WTC11 (cell line): ENCODE measurements at places on chromosomes 7 and 10. TPM values are rescaled to one million over a fixed set of nuclear protein-coding genes. Genes with fewer than 3 reads are reported as not detected.
A peak's percentile ranks its signal among the peaks of the same experiment; 100 is the strongest.

DENND11 gene
- 20.6 to 22.1 TPM (median 20.8 TPM) in 3 replicates for total RNA-seq

DNA sequence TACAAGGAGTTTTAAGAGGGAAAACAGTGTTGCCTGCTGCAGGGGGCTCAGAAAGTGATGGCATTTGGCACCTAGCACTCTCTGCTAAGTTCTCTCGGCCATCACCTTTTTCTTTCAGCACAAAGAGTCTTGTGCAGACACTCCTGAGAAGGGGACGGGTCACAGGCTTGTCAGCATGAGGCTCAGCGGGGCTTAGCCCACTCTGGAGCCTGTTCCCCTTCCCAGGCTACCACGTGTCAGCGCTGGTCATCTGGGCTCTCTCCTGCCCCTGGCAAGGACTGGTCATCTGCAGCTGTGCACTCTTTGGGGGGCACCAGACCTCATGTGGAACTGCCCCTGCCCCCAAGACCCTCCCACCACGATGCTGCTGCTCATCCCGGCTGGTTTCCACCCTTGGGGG is 152.1 kb upstream of the MKI67 start:
- H3K36me3 ChIP-seq = no peaks in the 10 kb centered on the region
- no peaks in the 10 kb centered on the region for H3K27me3 ChIP-seq
- no peak overlapping the region for H3K27ac ChIP-seq
- peaks cover 4% of the 10 kb centered on the region; the same call in 1 of the 2 replicates for H3K4me1 ChIP-seq

- H3K4me3 ChIP-seq = no peak overlapping the region
- no peak for DNase-seq
- peak overlapping the region; percentile 8 for H3K27ac ChIP-seq
- no peaks in the 10 kb centered on the region for H3K27me3 ChIP-seq
These were observed 19.4 kb downstream of the NOBOX start for GRCh38 chr7:144384071-144384470.

DNA sequence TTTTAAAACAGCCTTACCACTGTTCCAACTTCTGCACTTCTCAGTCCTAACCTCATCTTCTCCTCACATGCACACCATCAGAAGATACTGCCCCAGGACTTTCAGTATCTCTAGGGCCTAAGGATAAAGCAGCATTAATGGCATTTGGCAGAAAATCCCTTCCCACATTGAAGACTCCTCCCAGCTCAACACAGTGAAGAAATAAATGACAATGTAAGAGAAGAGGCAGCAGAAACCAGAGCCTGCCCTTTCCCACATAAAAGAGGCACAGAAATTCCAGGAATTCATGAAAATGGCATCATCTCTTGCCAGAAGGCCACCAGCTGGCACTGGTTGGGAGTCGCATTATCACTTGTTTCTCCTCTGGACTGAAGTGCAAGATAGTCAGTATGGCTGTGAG is 3.7 kb downstream of the GCC1 start:
- H3K36me3 ChIP-seq = peaks cover 19% of the 10 kb centered on the region
- H3K4me1 ChIP-seq = peaks cover 21% of the 10 kb centered on the region
- DNase-seq = no peak
- H3K27ac ChIP-seq = no peak overlapping the region

- no peak for DNase-seq
- no peak overlapping the region for H3K27ac ChIP-seq
- peaks cover 37% of the 10 kb centered on the region for H3K4me1 ChIP-seq
These were observed 16.0 kb downstream of the CHST15 start for GRCh38 chr10:124077208-124077993.

TMEM178B gene
- 18.0 to 22.3 TPM (median 20.4 TPM) in 3 replicates for total RNA-seq

PPP1R17 gene
- 1.5 to 2.6 TPM (median 1.6 TPM) in 3 replicates for total RNA-seq
